ENCODE measurements at places on chromosomes 16 and 17. TPM values are rescaled to one million over a fixed set of nuclear protein-coding genes. Genes with fewer than 3 reads are reported as not detected.

GRCh38 chr17:45936610-45937009, 42.3 kb downstream of the MAPT start:
- H3K36me3 ChIP-seq, result no peaks in the 10 kb centered on the region
- H3K4me1 ChIP-seq, result no peaks in the 10 kb centered on the region
- peaks cover 32% of the 10 kb centered on the region for H3K27me3 ChIP-seq
- H3K4me3 ChIP-seq, result no peak overlapping the region

DNA sequence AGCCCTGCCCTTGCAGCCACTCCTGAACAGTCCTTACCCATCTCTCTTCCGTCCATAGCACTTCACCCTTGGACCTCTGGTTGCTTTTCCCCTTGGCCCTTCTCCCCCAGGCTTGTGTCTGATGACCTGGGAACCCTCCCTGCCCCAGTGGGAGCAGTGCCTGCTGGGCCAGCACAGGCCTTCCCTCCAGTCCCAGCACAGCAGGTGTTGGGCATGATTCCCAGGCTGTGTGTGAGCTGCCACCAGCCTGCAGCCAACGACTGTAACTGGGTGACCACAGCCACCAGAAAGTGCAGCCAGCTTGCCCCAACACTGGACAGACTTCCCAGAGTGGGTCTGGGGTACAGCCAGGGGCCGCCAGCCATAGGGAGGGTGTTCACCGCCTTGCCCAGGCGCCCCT, 30.0 kb downstream of the CRAMP1 start:
- H3K36me3 ChIP-seq, result peaks cover 24% of the 10 kb centered on the region
- H3K4me1 ChIP-seq, result peaks cover 20% of the 10 kb centered on the region
- H3K27me3 ChIP-seq, result no peaks in the 10 kb centered on the region
- H3K4me3 ChIP-seq, result no peak overlapping the region
- DNase-seq, result no peak

GRCh38 chr16:70784692-70785555, 16.0 kb downstream of the VAC14 start:
- peaks cover 40% of the 10 kb centered on the region for H3K36me3 ChIP-seq
- H3K4me1 ChIP-seq, result no peaks in the 10 kb centered on the region
- no peak for DNase-seq
- no peaks in the 10 kb centered on the region for H3K27me3 ChIP-seq
- no peak overlapping the region for H3K4me3 ChIP-seq

GRCh38 chr16:715477-716199, 720 bp downstream of the METRN start:
- H3K4me3 ChIP-seq, result peak overlapping the region; percentile 60
- no peaks in the 10 kb centered on the region for H3K36me3 ChIP-seq
- peaks cover 14% of the 10 kb centered on the region for H3K27me3 ChIP-seq
- peaks cover 25% of the 10 kb centered on the region for H3K4me1 ChIP-seq
- DNase-seq, result no peak
- no peak overlapping the region for H3K27ac ChIP-seq

DNA sequence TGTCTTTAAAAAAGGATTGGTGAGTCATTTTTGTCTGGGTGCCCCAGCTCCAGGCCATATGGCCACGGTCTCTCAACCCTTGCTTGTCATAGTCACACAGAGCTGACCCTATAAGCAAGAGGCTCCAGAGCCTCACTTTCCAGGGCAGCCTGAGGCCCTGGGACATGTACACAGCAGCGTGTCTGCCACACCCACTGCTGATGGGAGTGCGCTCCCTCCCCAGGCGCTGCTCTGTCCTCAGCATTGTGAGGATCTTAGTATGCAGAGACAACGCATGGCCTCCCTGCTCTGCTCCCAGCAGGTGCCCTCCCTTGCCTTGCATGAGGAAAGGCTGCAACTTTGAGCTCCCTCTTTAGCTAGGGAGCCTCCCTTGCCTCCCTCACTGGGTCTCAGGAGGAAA, 80.8 kb upstream of the CRHR1 start:
- no peaks in the 10 kb centered on the region for H3K36me3 ChIP-seq
- H3K27me3 ChIP-seq, result peaks cover 51% of the 10 kb centered on the region

GRCh38 chr17:40528692-40529417, 27.4 kb upstream of the TNS4 start:
- H3K4me1 ChIP-seq, result peaks cover 45% of the 10 kb centered on the region
- H3K27ac ChIP-seq, result peak overlapping the region; percentile 65
- no peak overlapping the region for H3K4me3 ChIP-seq
- peaks cover 28% of the 10 kb centered on the region for H3K36me3 ChIP-seq

DNA sequence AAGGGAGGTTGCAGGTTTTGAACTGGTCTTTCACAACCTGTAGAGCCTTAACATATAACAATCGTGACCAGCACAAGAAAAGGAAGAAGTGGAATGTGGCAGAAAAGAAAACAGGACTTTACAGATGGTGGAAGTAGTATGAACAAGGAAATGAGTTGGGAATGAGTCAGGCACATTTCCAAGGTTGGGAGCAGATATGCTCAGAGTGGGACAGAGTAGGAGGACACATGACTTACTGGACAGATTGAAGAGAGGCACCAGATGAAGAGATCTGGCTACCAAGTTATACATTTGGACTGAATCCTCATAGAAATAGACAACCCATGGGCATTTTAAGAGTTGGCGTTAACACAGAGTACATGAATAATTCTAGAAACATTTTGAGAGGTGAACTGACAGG, 95.3 kb downstream of the ZNF18 start:
- H3K4me3 ChIP-seq, result no peak overlapping the region
- no peaks in the 10 kb centered on the region for H3K4me1 ChIP-seq
- H3K27me3 ChIP-seq, result peaks cover 2% of the 10 kb centered on the region
- no peak for DNase-seq
- no peak overlapping the region for H3K27ac ChIP-seq
- H3K36me3 ChIP-seq, result no peaks in the 10 kb centered on the region

PDIA2 gene
- total RNA-seq, result not detected

CACNG1 gene
- total RNA-seq, result not detected

PYCARD gene
- 55.4 TPM for total RNA-seq

PRKCB gene
- 98.5 TPM for total RNA-seq

CASKIN1 gene
- total RNA-seq, result 0.09 TPM

SNAI3 gene
- 14.1 TPM for total RNA-seq

MT1E gene
- total RNA-seq, result 54.1 TPM

SYT17 gene
- total RNA-seq, result not detected

Measured in activated CD8-positive, alpha-beta memory T cell treated with anti-CD3 and anti-CD28 coated beads, Interleukin-2, amount 10 ng/mL, durations not matched to agents 7 days and 5 days (primary cell).